IMR-90 (cell line): ENCODE measurements at places on chromosomes 12 and 14. TPM values are rescaled to one million over a fixed set of nuclear protein-coding genes. Genes with fewer than 3 reads are reported as not detected.

Gene KRT75
- total RNA-seq, result not detected in 2 replicates

Gene ANGEL1
- 3.6 and 4.1 TPM in 2 replicates for total RNA-seq

DNA sequence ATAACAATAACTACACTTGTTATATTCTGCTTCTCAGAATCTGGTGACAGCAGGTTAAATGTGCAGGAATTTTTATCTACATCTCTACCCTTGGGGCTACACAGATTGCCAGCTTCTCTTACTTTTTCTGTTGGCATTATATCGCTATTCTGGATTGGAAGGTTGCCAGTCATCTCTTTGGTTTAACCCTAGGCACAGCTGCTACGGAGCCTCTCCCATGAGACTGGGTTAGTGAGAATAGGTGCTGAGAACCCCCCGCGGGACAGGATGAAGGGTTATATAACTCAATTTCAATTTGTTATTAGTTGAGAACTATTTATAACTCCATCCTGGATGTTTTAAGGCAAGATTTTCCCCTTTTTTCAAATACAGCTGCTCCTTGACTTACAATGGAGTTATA is 73.1 kb downstream of the ACADS start:
- no peak for DNase-seq
- H3K36me3 ChIP-seq, result no peaks in the 10 kb centered on the region
- no peaks in the 10 kb centered on the region for H3K4me1 ChIP-seq
- H3K4me3 ChIP-seq, result no peak overlapping the region
- no peaks in the 10 kb centered on the region for H3K27me3 ChIP-seq

DNA sequence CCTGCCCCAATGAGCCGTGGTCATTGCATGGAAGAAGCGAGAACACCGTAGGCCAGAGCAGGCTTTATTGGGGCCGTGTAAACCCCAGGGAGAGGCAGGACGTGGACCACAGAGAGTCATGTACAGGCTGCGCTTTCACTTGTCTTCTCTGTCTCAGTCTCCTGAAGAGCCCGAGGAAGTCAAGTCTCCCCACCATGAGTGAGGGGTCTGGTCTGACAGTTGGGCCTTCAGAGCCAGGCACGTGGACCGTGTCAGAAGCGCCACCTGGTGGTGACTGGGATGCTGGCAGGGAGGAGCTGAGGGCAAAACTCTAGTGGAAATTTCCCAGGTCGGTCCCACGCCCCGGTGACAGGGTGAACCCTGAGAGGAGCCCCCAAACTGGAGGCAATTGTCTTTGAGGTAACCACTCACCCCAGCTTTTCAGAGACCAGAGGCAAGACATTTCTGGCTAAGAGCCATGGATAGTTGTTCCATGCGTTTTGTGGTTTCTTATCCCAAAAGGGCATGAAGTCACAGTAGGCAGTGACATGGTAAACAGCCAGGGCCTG is 17.4 kb downstream of the RPS6KL1 start:
- DNase-seq, result peak; percentile 34
- no peaks in the 10 kb centered on the region for H3K27me3 ChIP-seq

DNA sequence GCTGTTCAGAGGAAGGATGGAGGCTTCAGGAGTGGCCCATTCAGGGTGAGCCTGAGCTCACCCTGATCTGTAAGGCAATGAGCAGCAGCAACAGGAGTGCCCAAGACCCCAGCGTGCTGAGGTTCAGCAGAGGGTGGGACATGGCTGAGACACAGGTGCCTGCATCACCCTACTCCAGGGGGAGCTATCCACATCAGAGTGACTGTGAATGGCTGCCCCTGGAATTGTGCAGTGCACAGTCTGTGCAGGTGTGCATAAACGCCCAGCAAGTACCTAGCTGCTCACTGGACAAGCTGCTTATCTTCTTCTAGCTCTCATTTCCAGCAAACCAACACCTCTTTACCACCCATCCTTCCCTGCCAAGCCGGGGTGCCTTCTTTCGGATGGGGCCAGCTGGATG is 140.6 kb upstream of the PRMT8 start:
- H3K27ac ChIP-seq, result no peak overlapping the region
- DNase-seq, result no peak
- H3K27me3 ChIP-seq, result peaks cover 35% of the 10 kb centered on the region
- no peaks in the 10 kb centered on the region for H3K36me3 ChIP-seq
- H3K4me3 ChIP-seq, result no peak overlapping the region
- no peaks in the 10 kb centered on the region for H3K4me1 ChIP-seq

DNA sequence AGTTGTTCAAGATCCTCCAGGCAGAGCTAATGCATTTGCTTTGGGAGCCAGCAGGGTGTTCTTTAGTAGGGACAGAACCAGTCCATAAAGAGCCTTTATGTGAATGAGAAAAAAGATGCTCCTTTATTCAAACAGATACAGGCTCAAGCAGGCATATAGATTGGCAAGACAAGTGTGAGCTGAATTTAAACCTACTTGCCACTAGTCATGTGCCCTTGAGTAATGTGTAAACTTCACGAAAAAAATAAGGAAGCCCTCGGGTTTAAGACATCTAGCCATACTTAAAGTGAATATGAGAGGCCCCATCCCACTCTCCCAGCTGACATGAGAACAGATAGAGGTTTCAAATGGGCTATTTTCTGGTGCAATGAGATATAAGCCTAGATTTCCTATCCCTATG is 43.1 kb upstream of the STRAP start:
- no peak overlapping the region for H3K27ac ChIP-seq
- H3K27me3 ChIP-seq, result no peaks in the 10 kb centered on the region
- no peak for DNase-seq
- no peak overlapping the region for H3K4me3 ChIP-seq
- H3K4me1 ChIP-seq, result peaks cover 11% of the 10 kb centered on the region
- H3K36me3 ChIP-seq, result no peaks in the 10 kb centered on the region

DNA sequence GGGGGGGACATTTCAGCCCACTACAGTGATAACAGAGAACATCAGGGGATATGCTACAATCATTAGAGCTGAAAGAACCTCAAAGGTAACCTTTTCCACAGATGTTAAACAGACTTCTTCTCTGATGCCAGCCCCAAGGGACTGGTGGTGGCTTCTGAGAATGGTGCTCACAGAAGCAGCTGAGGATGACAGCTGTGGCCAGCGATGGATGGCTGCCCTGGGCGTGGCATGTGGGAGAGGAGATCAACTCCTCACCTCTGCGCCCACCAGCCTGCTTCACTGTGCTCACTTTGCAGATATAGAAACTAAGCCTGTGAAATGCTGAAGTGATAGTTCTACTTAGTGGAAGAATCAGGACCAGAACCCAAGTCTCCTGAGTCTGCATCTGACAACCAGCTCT is 33.0 kb downstream of the FOXN3 start:
- H3K36me3 ChIP-seq, result peaks cover 5% of the 10 kb centered on the region; the same call in 1 of the 2 replicates
- peaks cover 2% of the 10 kb centered on the region for H3K4me1 ChIP-seq
- no peak for DNase-seq
- no peaks in the 10 kb centered on the region for H3K27me3 ChIP-seq
- no peak overlapping the region for H3K4me3 ChIP-seq
